ENCODE measurements at places on chromosomes 2 and 18.

DNA sequence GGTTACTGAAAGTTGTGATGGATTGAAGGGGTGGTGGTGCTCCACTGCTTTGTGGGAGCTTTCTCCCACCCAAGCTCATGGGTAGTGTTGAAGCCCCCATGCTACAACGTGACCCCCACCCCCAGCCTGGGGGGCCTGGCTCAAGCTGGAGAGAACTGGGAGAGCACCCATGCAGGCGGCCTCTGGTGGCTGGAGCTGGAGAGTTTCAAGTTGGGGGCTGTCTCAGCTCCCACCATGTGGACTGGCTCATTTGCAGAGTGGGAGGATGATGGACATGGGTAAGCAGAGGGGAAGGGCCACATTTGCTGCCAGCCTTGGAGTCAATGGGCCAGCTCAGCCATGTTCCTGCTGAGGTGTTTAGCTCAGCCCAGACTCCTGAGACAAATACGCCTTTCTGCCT, 62.8 kb downstream of the INPP4A start:
- DNase-seq: no peak

DNA sequence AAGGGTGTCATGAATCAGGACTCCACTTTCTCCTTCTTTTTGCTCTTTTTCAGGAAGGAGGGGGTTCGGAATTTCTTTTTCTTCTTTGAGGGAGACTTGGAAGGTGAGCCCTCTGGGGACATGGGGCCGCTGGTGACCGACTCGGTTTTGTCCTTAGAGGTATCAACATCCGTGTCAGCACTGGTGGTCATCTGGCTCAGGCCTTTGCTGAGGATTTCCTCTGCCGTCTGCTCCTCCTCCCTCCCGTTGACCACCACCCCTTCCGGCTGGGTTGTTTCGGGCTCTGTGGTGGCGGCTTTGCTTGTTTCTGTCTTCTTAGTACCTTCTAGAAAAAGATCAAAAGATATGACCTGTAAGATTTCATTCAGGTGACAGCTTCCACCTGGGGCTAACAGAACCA, 104.6 kb downstream of the ADD2 start:
- DNase-seq: no peak

DNA sequence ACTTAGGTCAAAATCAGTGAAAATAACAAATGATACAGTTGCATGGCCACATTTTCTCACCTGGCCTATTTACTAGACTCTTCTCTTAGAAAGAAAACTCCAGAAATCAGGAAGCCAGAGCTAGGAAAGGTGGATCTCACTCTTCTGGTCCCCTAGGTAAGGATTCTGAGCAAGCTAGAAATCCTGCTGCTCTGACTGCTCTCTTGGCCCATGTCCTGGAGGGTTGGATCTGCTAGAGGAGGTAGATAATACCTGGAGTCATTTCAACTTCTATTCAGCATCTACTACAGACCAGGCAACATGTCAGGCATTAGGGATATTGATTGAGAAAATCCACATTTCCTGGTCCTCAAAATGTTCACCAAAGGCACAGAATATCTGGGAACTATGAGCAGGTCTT, 34.9 kb downstream of the AKAIN1 start:
- DNase-seq: no peak

- DNase-seq: no peak
Measured at GRCh38 chr2:99555404-99555803, 65.6 kb upstream of the REV1 start.

- DNase-seq: no peak
Measured at GRCh38 chr2:200406379-200406778, 99.9 kb downstream of the SPATS2L start.

GRCh38 chr2:103176294-103176915, 414.6 kb downstream of the TMEM182 start:
- no peak for DNase-seq

- no peak for DNase-seq
Measured at GRCh38 chr2:239962890-239963591, 62.1 kb downstream of the NDUFA10 start.

- DNase-seq: no peak
Measured at GRCh38 chr2:42414648-42415047, 53.6 kb upstream of the COX7A2L start.

- no peak for DNase-seq
Measured at GRCh38 chr2:24926602-24927252, 6.7 kb upstream of the ADCY3 start.

GRCh38 chr2:85245891-85246290, 81.9 kb downstream of the TGOLN2 start:
- DNase-seq: no peak

DNA sequence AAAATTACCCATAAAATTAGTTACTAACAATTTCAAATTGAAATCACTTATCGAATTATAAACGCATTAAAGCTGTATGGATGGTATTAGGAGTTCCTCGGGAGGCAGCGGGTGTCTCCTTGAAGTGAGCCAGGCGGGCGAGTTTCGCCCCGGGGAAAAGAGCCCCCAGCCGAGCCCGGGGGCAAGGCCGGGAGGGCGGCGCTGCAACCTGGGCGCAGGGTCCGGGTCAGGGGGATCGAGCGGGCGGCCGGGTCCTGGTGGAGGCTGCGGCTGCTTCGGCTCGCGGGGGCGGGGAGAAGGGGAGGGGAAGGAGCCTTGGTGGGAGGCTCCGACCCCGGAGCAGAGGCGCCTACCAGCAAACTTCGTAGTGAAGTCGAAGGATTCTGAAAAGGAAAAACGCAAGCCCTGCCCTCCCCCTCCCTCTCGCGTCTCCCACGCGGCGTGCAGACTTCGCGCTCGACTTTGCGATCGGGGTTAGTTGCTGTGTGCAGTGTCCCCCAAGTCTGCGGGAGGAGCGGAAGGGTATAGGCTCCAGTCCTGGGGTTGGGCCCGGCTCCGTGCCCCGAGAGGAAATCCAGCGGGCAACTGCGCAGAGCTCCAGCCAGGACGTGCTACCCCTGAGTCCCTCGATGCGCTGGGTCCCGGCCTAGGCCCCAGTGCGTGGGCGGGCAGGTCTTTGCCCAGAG, 140.8 kb downstream of the MEIS1 start:
- DNase-seq: no peak

DNA sequence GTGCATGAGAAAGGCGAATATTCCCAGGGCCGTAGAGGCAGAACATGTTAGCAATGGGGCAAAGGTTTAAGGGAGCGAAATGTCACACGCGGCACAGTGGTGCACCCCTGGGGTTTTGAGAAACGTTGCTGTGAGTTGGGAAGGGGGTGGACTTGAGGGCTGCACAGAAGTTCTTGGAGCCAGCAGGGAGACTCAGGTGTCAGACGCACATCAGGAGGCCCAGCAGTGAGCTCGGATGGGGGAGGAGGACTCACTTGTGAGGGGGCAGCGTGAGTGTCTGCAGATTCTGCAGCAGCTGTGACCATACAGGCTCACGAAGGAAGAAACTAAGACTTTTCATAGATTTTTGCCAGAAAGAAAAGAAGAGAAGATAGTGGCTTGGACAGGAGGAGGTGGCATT, 218.2 kb downstream of the SNTG2 start:
- no peak for DNase-seq

DNA sequence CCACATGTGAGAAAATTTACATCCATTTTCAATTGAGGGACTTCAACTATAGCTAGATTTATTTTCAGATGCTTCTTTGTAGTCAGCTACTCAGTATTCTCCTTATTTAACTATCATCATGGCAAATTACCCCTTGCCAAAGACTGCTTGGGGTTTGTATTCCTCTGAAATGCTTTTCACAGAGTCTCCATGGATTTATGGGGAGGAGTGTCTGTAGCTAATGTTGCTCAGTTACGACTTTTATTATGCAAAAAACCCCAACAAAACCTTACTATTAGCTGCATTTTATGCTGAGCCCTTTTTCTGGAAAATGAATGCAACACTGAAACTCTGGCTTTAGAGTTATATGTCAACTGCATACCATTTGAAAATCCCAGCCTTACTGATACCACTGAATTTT, 78.6 kb downstream of the RFTN2 start:
- DNase-seq: no peak

DNA sequence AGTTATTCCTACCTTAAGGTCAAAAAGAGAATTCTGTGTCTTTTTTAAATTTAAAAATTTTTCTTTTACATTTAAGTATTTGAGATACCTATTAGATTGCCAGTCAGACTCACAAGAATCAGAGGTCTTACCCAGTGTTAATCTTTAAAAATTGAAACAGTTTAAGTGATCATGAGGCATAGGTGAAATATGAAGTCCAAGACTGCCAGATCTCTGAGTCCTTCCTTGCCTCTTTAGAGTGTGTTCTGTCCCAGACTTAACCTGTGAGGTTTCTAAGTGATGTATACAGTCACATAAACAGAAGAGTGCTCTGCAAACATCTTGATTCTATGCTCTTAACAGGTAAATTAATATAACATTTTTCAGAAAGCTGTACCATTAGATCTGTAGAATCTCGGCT, 40.6 kb downstream of the ACTR3 start:
- no peak for DNase-seq

All from cortex of kidney (tissue), 1 donor.